ENCODE measurements at places on chromosomes 5 and 9.

- DNase-seq, result no peak
These were observed 266.1 kb downstream of the SMARCA2 start for GRCh38 chr9:2281031-2281802.

DNA sequence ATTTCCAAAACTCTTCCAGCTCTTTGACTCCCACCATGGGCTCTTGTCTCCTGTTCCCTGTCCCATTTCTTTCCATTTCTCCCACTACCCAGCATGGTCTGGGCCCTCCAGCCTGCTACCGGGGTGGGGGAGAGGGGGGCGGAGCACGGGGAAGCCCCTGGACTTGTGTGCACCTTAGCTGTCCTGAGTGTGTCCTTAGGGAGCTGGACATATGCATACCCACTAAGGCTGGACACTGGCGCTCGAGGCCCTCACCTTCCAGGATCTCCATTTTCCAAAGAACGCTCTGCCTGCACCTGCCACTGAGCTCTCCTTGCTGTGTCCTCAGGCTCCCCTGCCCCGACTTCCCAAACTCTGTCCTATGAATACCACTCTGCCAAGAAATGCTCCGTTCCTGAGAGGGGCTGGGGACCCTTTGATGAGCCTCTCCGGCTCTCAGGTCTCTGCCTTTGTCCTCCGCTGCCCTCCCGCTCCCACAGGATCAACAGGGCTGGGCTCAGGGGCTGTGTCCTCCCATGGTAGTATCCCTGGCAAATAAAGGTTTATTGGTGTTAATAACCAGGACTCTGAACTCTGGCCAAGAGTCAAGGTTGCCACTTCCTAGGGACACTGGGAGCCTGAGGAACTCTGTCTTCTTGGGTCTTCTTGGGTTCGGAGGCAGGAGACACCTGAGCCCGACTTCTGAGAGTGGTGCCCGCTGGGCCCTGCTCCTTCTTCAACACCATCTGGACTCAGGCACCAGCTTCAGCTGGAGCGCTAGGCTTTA is 831 bp upstream of the SHROOM1 start:
- DNase-seq, result no peak

GRCh38 chr9:97978371-97979130 is 4.6 kb upstream of the ANP32B start:
- DNase-seq, result no peak

DNA sequence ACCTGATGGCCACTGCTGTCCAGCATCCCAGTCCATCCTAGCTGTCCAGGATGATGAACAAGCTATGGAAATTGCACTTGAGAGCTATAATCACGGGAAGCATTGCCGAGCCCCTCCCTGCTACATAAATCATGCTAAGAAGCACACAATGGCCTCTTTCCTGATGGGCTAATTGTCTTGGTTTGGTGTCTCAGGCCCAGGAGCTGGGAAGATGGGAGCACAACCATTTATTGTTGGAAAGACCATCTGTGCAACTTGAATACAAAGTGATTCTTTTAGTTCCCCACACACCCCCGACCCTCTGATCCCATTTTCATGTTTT is 80.4 kb downstream of the RGS3 start:
- DNase-seq, result no peak

GRCh38 chr9:134386951-134387831 is 60.9 kb downstream of the RXRA start:
- DNase-seq, result no peak

- DNase-seq, result no peak
These were observed 50.6 kb downstream of the SHB start for GRCh38 chr9:38018241-38018957.

GRCh38 chr5:7529880-7530279 is 133.9 kb downstream of the ADCY2 start:
- DNase-seq, result no peak

DNA sequence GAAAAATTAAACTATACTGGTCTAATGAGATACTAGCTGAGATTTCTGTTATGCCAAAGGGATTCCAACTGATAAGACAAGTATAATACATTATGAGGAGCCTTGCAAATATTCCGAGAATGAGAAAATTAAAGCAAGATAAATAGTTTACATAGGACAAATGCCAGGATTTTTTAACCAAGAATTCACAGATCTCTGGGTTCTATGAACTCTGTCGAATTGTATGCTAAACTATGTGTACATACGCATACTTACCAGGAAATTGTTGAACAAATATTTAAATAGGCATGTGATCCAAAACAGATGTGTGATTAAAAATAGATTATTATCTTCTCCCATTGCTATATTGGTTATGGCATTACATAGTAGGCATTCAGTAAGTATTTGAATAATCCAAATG is 616.6 kb downstream of the GABRG2 start:
- DNase-seq, result no peak

DNA sequence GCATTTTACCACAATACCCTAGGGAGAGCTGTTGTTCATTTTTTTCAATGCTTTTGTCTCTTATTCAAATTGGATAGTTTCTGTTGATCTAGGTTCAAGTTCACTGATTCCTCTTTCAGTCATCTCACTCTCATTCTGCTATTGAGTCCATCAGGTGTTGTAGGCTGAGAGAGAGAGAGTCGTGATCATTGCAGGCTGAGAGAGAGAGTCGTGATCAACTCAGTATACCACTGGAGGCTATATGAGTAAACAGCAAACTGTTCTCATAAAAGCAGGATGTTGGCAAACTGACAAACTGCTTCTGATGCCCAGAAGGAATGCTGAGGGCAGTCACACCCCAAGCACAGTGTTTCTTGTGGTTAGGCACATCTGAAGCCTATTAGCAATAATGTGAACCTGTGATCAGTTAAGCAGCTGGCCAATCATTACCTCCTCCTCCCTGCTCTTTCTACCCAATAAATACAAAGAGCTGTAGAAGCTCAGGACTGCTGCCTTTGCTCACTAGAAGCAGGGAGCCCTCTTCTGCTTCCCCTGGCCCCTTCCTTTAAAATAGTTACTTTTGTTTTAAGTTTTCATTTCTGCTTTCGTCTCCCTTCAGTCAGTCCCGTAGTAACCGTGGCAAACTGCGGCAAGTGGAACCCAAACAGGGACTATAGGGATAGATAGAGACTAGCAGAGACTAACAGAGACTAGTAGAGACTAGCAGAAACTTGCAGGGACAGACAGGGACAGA is 476.1 kb upstream of the ACO1 start:
- DNase-seq, result no peak

GRCh38 chr5:135181653-135182052 is 147.6 kb upstream of the PITX1 start:
- DNase-seq, result no peak

Data from hypothalamus (tissue), 51 donors.